ENCODE measurements at places on chromosomes 3 and 15. TPM values are rescaled to one million over a fixed set of nuclear protein-coding genes. Genes with fewer than 3 reads are reported as not detected.

DNA sequence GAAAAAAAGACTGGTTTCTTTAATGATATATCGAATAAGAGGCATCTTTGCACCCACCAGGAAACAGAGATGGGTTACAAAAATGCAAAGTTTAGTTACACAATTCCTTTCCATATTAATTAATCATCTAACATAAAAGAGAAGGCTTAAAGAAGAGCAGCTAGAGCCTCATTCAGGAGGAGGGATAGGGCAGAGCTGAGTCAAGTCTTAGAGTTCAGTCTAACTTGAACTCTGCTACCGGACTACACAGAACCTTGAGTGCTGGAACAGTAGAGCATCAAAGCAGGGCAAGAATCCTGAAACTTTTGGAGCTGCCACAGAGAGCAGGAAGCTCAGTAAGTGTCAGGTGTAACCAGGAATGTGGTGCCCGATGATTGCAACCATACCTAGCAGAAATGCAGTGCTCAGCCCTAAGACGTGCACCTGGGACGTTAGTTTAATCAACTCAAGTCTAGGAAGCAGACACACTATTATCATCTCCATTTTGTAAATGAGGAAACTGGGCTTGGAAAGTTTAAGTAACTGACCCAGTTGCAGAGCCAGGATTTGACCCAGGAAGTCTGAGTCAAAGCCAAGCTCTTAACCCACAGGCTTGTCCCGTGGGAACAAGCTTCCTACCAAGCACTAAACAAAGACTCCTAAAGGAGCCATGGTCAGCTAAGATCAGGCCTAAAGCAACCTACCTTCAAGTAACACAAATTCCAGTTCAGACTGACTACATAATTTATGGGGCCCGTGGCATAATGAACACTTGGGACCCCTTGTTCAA, 187.4 kb downstream of the FOXP1 start:
- DNase-seq: no peak

DNA sequence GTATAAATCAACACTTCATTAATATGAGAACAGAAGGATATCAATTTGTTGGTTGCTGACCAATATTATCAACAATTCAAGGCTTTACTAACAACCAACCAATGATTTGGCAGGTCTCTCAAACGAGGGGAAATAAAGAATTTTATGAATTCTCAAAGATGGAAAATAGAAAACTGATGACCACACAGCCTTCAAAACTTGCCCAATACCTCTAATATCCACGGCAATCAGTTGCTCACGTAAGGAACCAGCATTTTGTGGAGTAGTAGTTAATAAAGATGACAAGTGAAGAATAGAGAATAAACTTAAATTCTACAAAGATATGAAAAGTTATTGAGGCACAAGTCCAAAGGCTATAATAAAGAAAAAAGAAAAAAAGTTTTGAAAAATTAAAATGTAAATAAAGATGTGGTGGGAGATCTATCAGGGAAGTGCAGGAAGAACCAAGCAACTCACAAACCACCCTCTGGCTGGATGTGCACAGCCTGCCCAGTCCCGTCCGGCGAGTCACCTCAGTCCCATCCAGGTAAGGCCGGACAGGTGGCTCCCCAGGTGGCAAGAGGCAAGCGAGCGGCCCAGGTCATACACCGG, 808 bp downstream of the GK5 start:
- DNase-seq: no peak

LRRC49 gene
- 2.6 TPM for polyA plus RNA-seq

SERINC4 gene
- 0.93 TPM for polyA plus RNA-seq

SOX14 gene
- polyA plus RNA-seq: not detected

DNA sequence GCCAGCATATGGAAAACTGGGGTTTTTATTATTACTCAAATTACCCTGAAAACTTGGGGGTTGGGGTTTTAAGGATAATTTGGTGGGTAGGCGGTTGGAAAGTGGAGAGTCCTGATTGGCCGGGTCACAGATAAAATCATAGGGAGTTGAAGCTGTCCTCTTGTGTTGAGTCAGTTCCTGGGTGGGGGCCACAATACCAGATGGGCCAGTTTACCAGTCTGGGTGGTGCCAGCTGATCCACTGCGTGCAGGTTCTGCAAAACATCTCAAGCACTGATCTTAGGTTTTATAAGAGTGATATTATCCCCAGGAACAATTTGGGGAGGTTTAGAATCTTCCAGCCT, 4.9 kb upstream of the ZNF662 start:
- no peak for DNase-seq

DNA sequence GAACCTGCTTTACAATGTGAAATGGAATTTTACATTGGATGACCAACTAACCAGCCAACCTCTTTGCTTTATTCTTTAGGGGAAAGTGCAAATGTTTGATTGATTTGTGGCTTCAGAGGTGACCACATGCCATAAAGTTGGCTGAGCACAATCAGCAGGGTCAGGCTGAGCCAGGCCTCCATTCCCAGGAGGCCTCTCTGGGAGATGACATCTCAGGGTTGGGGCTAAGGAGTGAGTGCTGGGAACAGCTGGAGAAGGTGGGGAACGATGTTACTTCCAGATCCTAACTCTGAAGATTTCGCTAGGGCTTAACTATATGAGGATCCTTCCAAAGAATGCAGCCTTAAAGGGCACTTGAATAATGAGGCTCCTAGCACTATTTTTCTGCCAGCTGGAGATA, 131.7 kb downstream of the ATP10A start:
- no peak for DNase-seq

- no peak for DNase-seq
Measured at GRCh38 chr3:5226783-5227182, 39.3 kb downstream of the EDEM1 start.

GRCh38 chr3:17672506-17672905, 69.9 kb downstream of the TBC1D5 start:
- DNase-seq: no peak

Data from psoas muscle (tissue), 8 donors.